Activated T-cell treated with anti-CD3 and anti-CD28 coated beads, Interleukin-2, amount 50 U/mL, for 72 hours (primary cell): ENCODE measurements at places on chromosomes 3 and 15. TPM values are rescaled to one million over a fixed set of nuclear protein-coding genes. Genes with fewer than 3 reads are reported as not detected.

GRCh38 chr3:16587047-16587680 is 18.1 kb downstream of the DAZL start:
- H3K4me1 ChIP-seq, result peaks cover 18% of the 10 kb centered on the region
- H3K27ac ChIP-seq, result no peak overlapping the region
- H3K4me3 ChIP-seq, result no peak overlapping the region

GRCh38 chr15:32683906-32684584 is 33.8 kb upstream of the GREM1 start:
- H3K4me1 ChIP-seq, result peaks cover 10% of the 10 kb centered on the region
- no peak overlapping the region for H3K27ac ChIP-seq
- H3K4me3 ChIP-seq, result no peak overlapping the region
- peaks cover 7% of the 10 kb centered on the region for H3K27me3 ChIP-seq
- H3K36me3 ChIP-seq, result no peaks in the 10 kb centered on the region

DNA sequence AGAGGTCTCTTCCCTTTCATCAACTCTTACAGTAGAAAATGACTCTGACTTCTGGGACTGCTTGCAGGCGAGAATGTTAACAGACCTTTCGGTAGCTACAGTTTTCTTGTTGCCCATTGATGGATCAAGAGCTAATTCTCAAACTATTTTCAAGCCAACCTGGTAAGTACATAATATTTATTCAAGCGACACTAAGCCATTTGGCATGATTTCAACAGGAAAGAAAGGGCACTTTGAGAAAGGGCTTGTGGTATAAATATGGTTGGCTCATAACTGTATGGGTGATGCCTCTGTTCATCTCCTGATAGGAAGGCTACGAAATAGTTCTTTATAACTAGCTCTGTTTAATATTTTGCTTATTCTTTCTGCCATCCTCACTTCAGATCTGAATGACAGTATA is 196.2 kb upstream of the CNTN4 start:
- no peak overlapping the region for H3K27ac ChIP-seq
- DNase-seq, result no peak
- no peaks in the 10 kb centered on the region for H3K4me1 ChIP-seq
- no peaks in the 10 kb centered on the region for H3K27me3 ChIP-seq

MORC1 gene
- not detected for total RNA-seq
